GM23338 (cell line): ENCODE measurements at places on chromosomes 16 and 17.

- H3K4me1 ChIP-seq, result peaks cover 10% of the 10 kb centered on the region
- no peak overlapping the region for H3K27ac ChIP-seq
- no peaks in the 10 kb centered on the region for H3K36me3 ChIP-seq
- H3K4me3 ChIP-seq, result no peak overlapping the region
- DNase-seq, result no peak
These were observed 5.0 kb downstream of the NLRC5 start for GRCh38 chr16:56994311-56994710.

DNA sequence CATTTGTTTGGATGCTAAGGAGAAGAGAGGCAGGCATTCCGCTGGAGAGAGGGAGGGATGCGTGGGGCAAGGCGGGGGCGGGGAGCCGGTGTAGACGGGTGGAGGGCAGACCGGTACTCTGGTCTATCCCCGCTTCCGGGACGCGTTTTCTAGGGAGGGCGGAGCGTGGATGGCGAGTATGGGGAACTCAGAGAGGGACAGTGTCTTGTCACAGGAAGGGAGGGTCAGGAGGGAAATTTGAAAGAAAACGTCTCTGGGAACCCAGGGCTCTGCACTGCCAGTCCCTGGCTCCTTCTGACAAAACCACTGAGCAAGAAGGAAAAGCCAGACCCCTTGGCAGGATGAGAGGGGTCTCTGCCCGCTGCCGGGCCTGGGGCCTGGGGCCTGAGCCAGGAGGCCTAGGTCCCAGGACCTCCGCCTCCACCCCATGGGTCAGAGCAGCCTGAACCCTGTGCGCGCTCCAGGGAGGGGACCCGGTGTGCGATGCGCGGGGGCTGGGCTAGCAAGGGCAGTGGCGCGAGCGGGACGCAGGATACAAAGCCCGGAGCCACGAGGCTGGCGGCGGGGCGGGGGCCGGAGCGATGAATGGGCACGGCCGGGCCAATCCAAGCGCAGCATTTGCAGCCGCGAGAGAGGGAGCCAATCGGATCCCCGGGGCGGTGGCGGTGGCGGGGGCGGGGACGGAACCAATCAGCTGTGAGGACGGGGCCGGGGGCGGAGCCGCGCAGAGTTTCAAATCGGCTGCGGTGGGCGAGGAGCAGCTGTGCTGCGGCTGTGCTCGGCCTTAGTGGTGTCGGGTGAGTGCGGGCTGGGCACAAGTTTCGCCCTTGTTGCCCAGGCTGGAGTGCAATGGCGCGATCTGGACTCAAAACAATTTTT lies at the start of gene PIMREG:
Gene PIMREG, plus strand, starts transcription at position 764 of the 879 bp plus-strand sequence. CDS start 656 bp downstream, outside the sequence.
- peak; percentile 99 for DNase-seq
- peak within 1 kb of the TSS; percentile 94 for H3K4me3 ChIP-seq
- no peaks in the 10 kb centered on the region for H3K27me3 ChIP-seq

DNA sequence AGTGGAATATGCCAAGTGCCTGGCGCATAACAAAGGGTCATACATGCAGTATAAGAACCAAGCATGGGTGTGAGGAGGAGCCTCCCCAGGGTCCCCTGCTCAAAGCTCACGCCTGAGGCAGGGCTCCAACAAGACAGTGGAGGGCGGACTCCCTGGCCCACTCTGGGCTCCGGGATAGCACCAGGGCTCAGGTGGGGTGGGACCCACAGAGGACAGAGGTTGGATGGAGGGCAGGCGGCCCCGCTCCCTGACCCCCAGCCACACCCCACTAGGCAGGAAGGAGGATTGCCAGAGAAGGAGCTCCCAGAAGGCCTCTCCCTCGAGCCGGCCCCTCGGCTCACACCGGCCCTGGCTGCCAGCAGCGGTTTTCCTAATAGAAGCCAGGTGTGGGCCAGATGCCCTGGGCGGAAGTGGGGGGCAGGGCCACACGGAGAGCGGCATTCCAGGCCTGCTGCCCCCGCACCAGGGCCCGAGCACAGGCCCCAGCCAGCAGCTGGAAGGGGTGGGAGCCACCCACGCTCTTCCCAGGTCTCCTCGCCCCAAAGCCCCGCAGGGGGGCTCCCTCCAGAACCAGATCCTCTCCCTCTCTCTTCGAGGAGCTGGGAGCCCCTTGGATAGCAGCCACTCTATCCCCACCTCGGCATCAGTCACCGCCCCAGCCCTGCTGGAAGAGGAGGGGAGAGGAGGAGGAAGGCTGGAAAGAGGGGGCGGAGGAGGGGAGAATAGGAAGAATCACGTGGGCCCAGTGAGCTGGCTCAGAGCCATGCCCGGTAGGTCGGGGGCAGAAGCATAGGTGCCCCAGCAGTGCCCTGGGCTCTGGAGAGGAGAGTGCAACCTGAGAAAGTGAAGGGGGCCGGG lies 21.0 kb downstream of the VASN start:
- peaks cover 43% of the 10 kb centered on the region for H3K4me1 ChIP-seq
- H3K4me3 ChIP-seq, result peak overlapping the region; percentile 45
- no peaks in the 10 kb centered on the region for H3K27me3 ChIP-seq
- peak overlapping the region; percentile 100 for H3K27ac ChIP-seq
- H3K36me3 ChIP-seq, result no peaks in the 10 kb centered on the region
- peak; percentile 96 for DNase-seq

GRCh38 chr16:57893559-57894389 lies 77.2 kb downstream of the CNGB1 start:
- H3K27me3 ChIP-seq, result no peaks in the 10 kb centered on the region
- no peak overlapping the region for H3K4me3 ChIP-seq
- peak; percentile 48 for DNase-seq

GRCh38 chr17:81566461-81567126 lies 14.4 kb upstream of the FAAP100 start:
- no peak for DNase-seq
- no peak overlapping the region for H3K4me3 ChIP-seq
- H3K27ac ChIP-seq, result no peak overlapping the region
- H3K27me3 ChIP-seq, result no peaks in the 10 kb centered on the region

- no peak overlapping the region for H3K4me3 ChIP-seq
- H3K36me3 ChIP-seq, result no peaks in the 10 kb centered on the region
- no peak overlapping the region for H3K27ac ChIP-seq
- 0 out of 2 replicates have a peak, but pooled peaks cover 4% of the 10 kb centered on the region for H3K4me1 ChIP-seq
- no peaks in the 10 kb centered on the region for H3K27me3 ChIP-seq
These were observed 325.7 kb upstream of the TBX2 start for GRCh38 chr17:61073799-61074513.

DNA sequence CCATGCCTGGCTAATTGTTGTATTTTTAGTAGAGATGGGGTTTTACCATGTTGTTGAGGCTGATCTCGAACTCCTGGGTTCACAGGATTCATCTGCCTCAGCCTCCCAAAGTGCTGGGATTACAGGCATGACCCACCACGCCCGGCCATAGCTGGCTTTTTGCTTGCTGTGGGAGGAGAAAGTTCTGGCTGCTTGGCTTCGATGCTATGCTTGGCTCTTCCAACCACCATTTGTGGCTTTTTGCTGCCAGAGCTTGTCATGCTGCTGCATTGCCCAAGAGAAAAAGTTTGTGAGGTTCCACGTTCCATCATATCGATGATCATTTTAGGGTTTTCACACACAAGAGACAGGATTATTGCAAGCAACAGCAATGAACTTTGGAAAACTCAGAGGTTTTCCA lies 16.2 kb downstream of the BMERB1 start:
- no peak overlapping the region for H3K27ac ChIP-seq
- no peaks in the 10 kb centered on the region for H3K27me3 ChIP-seq
- no peak for DNase-seq
- no peaks in the 10 kb centered on the region for H3K4me1 ChIP-seq
- H3K36me3 ChIP-seq, result no peaks in the 10 kb centered on the region

- peaks cover 37% of the 10 kb centered on the region for H3K4me1 ChIP-seq
- H3K4me3 ChIP-seq, result peak overlapping the region; percentile 98
- no peak for DNase-seq
These were observed 322 bp upstream of the KLHL11 start for GRCh38 chr17:41865596-41865893.

- H3K36me3 ChIP-seq, result no peaks in the 10 kb centered on the region
- H3K4me3 ChIP-seq, result peak overlapping the region; percentile 71
- H3K27me3 ChIP-seq, result peaks cover 92% of the 10 kb centered on the region
- no peak overlapping the region for H3K27ac ChIP-seq
- peaks cover 14% of the 10 kb centered on the region for H3K4me1 ChIP-seq
These were observed 27.3 kb downstream of the SLFN11 start for GRCh38 chr17:35345926-35346771.

- no peak overlapping the region for H3K4me3 ChIP-seq
- H3K27ac ChIP-seq, result no peak overlapping the region
- no peaks in the 10 kb centered on the region for H3K27me3 ChIP-seq
- no peak for DNase-seq
- H3K4me1 ChIP-seq, result peaks cover 11% of the 10 kb centered on the region; the same call in 1 of the 2 replicates
- no peaks in the 10 kb centered on the region for H3K36me3 ChIP-seq
These were observed 150.8 kb downstream of the SNX11 start for GRCh38 chr17:48258331-48258730.

GRCh38 chr17:38702916-38703741 lies 1.9 kb upstream of the MLLT6 start:
- H3K27ac ChIP-seq, result no peak overlapping the region
- H3K4me1 ChIP-seq, result peaks cover 37% of the 10 kb centered on the region
- H3K36me3 ChIP-seq, result no peaks in the 10 kb centered on the region
- peaks cover 91% of the 10 kb centered on the region for H3K27me3 ChIP-seq
- peak; percentile 40 for DNase-seq
